ENCODE measurements at places on chromosomes 16 and 17.
A peak's percentile ranks its signal among the peaks of the same experiment; 100 is the strongest.

DNA sequence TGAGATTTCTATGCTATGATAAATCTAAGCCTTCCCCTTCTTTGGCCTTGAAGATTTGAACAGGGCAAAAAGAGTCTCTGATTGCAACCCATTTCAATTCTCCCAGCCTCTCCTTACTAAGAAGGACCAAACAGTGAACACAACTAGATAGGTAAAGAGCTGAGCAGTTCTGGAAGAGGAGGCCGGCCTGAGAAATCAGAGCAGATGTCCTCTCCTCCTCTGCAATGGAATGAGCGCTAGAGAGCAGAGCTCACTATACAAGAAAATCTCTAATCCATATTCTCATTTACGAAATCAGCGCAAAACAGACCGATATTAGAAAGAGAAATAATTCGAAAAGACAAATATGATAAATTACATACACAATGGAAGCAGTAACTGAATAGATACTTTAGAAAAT lies 124.2 kb downstream of the CDK5R1 start:
- no peak for DNase-seq

DNA sequence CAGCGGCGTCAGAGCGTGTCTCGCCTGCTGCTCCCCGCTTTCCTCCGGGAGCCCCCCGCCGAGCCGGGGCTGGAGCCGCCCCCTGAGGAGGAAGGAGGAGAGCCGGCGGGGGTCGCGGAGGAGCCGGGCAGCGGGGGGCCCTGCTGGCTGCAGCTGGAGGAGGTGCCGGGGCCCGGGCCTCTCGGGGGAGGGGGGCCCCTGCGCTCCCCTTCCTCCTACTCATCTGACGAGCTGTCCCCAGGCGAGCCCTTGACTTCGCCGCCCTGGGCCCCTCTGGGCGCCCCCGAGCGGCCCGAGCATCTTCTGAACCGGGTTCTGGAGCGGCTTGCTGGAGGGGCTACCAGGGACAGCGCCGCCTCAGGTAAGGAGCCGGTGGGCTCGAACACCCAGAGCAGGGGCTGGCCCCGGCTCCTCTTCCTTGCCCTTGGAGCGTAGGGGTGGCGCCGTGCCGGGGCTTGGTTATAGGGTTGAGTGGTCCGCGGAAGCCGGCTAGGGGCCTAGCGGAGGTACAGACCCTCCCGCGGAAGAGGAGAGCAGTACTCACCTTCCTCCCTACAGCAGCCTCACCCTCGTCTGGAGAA lies 841 bp downstream of the RAPGEFL1 start:
- no peak for DNase-seq

DNA sequence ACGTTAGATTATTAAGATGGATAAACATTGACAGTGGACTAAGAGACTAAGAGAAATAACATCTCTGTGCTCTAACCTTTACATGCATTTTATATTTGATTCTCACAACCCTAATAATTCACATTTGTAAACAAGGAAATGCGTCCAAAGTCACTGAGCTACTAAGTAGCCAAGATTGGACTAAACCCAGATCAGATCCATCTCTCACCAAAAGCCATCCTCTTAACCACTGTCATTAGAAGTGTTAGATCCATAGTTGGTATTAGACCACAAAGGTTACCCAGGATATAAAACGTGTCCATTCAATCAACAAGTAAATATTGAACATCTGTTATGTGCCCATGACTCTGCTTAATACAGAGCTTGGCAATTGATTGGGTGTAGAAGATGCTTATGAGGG lies 5.2 kb downstream of the HSD17B2 start:
- DNase-seq = no peak

GRCh38 chr16:21116148-21116693 lies 34.4 kb downstream of the DNAH3 start:
- no peak for DNase-seq

DNA sequence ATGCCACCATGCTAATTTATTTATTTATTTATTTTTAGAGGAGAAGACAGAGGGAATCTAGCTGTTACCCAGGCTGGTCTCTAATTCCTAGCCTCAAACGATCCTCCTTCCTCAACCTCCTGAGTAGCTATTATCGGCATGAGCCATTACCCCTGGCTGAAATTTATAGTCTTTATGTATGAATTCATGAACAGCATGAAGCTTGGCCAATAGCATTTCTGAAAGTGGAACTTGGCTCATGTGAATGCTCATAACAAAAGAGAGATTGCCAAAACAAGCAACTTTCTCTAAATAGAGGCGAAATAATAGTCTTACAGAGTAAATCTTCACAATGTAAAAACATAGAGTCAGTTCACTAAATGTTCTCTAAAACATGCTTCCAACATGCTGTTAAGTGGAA lies 30.1 kb upstream of the SMURF2 start:
- no peak for DNase-seq

- DNase-seq = no peak
These were observed 80.3 kb upstream of the CES5A start for GRCh38 chr16:55955424-55955823.

- no peak for DNase-seq
These were observed 1.3 kb upstream of the PER1 start for GRCh38 chr17:8153525-8153956.

- DNase-seq = no peak
These were observed 1.9 kb downstream of the NOD2 start for GRCh38 chr16:50695017-50696000.

DNA sequence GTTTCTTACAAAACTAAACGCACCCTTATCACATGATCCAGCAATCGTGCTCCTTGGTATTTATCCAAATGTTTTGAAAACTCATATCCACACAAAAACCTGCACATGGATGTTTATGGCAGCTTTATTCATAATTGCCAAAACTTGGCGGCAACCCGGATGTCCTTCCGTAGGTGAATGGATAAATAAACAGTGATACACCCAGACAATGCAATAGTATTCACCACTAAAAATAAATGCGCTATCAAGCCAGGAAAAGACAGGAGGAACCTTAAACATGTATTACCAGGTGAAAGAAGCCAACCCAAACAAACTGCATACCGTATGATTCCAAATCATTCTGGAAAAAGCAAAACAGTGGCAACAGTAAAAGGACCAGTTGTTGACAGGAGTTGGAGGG lies 10.0 kb downstream of the SPATA32 start:
- DNase-seq = no peak

GRCh38 chr16:57539072-57539796 lies 2.9 kb upstream of the CCDC102A start:
- no peak for DNase-seq

DNA sequence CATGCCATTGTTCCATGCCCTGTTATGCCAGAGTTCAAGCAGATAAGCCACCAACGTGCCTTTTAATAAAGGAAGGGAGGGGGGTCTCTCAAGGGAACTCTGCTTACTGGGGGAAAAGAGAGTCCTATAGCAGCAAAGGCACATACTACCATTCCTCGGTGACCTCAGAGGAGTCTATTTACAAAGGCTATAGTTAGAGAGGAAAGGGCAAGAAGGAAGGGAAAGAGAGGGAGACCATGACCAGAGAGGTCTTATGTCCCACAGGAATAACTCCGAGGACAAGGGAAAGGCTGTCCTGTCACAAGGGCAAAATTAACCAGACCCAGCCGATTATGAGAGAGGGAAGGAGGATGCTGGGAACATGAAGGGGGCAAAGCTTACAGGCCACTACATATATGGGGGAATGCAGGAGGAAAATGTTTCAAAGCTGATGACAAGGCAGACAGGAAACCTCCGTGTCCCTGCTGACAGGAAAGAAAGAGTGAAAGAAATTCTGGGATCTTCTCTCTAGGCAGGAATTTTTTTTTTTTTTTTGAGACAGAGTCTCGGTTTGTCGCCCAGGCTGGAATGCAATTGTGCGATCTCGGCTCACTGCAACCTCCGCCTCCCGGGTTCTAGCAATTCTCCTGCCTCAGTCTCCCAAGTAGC lies 51.5 kb downstream of the HIC1 start:
- DNase-seq = no peak

- DNase-seq = no peak
These were observed 231.5 kb upstream of the ZFHX3 start for GRCh38 chr16:73279451-73279850.

GRCh38 chr17:66952031-66952524 lies 12.4 kb upstream of the CACNG4 start:
- no peak for DNase-seq

- no peak for DNase-seq
These were observed 282.6 kb downstream of the HAPSTR1 start for GRCh38 chr16:9374061-9374460.

DNA sequence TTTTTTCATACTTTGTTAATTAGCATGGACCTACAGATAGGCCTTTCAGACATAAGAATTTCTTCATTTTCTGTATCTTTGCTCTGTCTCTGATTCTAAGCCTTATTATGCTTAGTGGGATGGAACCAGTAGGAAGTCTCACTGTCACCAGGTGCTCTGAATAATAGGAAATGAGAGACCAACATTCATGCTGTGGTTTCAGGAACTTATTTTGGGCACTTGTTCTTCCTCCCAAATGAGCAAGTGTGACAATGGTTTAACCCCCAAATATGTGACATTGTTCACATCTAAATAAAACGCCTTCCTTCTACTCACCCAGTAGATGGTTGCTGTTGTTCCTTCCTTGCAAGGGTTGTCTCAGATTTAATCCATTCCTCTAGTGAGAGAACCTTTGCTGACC lies 100.2 kb downstream of the SYCE1L start:
- DNase-seq = no peak

GRCh38 chr16:48903039-48903438 lies 293.1 kb upstream of the N4BP1 start:
- no peak for DNase-seq

DNA sequence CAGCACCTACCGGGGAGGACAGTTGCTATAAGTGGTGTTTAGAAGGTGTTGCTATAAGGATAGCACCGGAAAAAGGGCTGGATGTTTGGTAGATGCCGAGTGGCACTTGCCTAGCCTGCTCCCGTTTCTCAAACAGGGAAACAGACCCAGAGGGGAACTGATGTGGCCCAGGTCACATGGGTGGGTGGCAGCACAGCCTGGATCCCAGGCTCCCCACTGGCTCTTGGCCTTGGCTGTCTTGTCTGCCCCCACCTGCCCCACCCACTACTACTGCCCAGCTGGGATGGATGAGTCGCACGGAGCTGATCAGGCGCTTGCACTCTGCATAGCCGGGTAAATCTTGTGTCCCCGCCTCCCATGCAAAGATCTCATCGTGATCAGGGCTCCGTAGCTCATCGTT lies 7.2 kb downstream of the SMTNL2 start:
- no peak for DNase-seq

- no peak for DNase-seq
These were observed 21.1 kb downstream of the NXPH3 start for GRCh38 chr17:49596613-49597244.

GRCh38 chr16:69483611-69484010 lies 59.2 kb downstream of the CYB5B start:
- no peak for DNase-seq

GRCh38 chr16:549544-550263 lies 10.5 kb upstream of the PRR35 start:
- no peak for DNase-seq

- DNase-seq = no peak
These were observed 1333.1 kb downstream of the CDH8 start for GRCh38 chr16:60703096-60703495.

- no peak for DNase-seq
These were observed 11.1 kb downstream of the TNS4 start for GRCh38 chr17:40490289-40490853.

DNA sequence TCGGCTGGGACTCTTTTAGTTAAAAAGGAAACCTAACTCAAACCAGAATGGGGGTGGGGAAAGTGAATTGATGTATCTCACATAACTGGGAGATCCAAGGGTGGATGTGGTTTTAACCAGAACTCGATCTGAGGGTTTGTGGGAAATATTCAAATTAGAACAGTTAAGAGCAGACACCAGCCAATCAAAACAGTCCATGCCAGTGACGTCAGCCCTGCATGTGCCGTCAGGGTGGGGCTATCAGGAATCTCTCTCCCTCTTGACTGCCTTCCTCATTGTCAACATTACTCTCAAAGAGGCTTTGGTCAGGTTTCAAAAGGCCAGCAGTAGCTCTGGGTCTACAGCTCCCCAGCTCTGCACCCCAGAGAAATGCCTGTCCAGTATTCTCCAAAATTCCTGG lies 94.2 kb upstream of the HSBP1 start:
- no peak for DNase-seq

DNA sequence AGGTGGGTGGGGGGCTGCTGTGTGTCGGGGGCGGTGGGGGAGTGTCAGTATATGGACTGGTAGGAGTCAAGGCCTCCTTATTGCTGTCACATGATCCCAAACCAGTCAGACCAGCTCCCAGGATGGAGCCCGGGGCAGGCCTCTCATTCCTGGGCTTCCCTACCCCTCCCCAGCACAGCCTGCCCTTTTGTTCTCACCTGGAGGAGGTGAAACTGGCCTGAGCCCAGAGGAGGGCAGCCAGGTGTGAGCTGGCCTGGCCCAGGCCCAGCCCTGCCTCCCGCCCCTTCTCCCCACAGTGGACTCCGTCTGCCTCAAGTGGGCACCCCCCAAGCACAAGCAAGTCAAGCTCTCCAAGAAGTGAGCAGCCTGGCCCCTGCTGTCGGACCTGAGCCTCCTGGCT lies 4.6 kb downstream of the PRSS8 start:
- no peak for DNase-seq

DNA sequence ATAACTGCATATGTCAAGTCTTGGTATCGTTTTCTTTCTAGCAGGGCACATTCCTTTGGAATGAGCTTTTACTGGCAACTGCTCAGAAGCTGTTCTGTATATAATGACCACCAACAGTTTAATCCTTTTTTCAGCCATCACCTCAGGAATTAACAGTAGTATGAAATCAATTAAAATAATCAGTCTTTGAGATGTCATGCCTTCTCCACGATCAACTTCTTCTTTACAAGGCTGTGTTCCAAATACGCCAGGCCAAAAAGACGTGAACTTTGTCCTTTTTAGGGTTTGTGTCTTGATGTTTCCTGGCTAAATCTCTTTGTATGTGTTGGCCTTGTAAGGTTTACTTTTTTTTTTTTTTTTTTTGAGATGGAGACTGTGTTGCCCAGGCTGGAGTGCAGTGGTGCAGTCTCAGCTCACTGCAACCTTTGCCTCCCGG lies 54.9 kb downstream of the ABCC1 start:
- DNase-seq = no peak

DNA sequence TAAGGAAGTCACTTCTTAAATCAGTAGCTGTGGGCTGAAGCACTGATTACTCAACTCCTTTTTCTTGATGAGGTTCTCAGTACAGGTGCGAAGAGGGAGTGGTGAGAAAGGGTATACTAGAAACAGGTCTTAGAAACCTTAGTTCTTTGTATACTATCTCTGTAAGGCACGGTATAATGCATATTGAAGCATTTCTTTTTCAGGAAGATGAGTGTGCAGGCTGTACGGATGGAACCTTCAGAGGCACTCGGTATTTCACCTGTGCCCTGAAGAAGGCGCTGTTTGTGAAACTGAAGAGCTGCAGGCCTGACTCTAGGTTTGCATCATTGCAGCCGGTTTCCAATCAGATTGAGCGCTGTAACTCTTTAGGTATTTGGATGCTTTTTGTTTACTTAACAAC lies 39.2 kb downstream of the CYLD start:
- peak; percentile 9 for DNase-seq

- no peak for DNase-seq
These were observed 981 bp downstream of the KCNH4 start for GRCh38 chr17:42179911-42180410.

DNA sequence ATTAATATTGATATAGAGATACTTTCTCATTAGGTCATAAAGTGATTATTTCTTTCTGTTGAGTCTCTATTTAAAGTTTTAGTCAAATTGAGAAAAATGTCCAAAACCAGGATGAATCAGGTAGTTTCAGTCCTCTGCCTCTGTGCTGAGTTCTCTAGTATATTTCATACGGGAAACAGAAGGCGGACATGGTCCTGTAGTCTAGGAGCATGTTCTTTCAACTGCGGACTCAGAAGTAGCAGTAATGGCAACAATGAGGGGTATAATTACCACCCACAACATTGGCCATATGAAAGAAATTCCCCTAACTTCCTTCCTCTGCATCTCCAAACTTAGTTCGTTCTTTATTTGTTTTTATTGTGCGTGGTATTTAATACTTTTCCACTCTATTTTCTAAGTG lies 50.1 kb downstream of the TBX4 start:
- no peak for DNase-seq

Data from T-helper 1 cell (primary cell).